ENCODE measurements at places on chromosomes 1 and 21.

GRCh38 chr1:29832471-29832870, 596.1 kb downstream of the PTPRU start:
- DNase-seq, result no peak

GRCh38 chr1:36464605-36465393, 615 bp upstream of the MRPS15 start:
- no peak for DNase-seq

DNA sequence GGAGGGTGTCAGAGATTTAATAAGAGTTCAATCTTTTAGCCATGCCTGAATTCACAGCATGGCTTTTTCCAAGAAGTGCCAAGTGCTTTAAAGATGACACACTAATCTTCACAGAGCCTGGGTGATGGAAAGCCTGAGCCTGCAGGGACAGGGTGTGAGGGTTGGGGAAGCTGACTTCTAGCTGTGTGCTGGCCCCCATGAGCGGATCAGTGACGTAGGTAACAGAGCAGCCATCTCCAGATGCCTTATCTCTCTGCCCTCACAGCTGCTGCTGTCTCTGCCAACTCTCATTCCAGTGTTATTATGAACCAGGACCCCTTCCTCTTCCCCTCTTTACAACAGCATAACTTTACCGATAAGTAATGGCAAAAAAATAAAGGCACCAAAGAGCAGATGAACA, 30.6 kb downstream of the FAM78B start:
- DNase-seq, result no peak

GRCh38 chr1:245086389-245086969, 68.3 kb upstream of the KIF26B start:
- no peak for DNase-seq

DNA sequence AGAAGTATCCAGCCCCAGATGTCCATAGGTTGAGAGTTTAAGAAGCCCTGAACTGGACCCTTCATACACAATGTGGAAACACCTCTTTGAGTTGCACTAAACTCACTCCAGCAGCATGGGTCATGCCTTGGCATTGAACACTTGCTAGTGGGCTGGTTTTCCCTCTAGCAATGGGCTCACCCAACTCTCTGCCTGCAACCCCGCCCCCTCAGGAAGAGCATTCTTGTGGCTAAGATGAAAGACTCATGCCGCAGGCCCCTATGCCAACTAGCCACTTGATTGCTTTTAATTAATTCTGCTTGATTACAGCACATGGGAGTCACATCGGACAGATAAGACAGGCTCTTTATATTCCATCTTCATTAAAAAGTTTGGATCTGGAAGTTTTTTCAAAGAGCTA, 136.5 kb upstream of the GJB5 start:
- DNase-seq, result no peak

GRCh38 chr1:235887676-235888075, 21.0 kb upstream of the LYST start:
- DNase-seq, result no peak
